ENCODE measurements at places on chromosomes 6 and 20.

- no peak for DNase-seq
These were observed 153.6 kb upstream of the KCNK16 start for GRCh38 chr6:39476151-39476550.

DNA sequence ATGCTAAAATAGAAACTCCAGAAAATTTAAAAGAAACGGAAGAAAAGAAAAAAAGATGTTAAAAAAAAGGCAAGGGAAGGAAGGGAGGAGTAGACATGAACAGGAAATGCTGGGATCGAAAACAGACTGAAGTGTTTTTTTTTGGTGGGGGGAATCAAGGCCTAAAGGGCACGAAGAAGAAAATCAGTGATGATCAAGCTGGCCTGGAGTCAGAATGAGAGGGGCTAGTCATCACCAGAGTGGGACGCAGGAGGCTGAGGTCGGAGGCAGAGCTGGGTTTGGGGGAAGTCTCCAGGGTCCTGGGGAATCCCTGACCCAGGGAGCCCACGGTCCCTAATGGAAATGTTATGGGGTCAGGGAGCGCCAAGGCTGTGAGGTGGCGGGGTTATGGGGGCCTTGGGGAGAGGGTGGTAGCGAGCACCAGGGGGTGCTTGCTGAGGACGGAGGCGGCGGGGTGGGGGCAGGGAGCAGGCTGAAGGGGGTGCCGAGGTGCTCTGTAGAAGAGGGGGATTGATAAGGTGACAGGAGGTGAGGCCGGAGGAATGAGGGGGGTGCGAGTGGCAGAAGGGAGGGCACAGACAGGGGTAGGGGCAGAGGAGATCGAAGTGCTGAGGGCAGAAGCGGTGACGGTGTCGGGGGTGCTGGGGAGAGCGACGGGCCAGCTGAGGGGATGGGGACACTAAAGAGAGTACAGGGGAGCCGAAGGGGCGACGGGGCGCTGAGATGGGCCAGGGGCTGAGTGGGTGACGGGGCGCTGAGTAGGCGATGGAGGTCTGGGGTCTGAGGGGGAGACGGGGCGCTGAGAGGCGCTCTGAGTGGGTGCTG is 684 bp downstream of the ZNFX1 start:
- no peak for DNase-seq

DNA sequence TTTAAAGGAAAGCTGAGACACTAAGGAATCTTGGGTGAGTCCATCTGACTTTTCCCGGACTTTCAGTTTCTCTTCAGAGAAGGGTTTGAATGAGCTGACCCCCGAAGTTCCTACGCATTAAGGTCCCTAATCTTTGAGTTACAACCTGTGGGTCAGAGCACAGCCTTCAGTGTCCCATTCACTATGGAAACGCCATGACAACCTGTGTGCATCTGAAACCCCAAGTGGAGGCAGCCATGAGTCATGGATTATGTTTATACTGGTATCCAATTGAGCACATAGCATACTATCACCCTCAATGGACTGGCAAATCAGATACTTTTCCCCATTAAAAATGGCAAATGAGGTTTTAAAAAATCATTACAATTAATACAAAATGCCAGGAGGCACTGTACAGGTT is 11.4 kb downstream of the MYLK4 start:
- no peak for DNase-seq

GRCh38 chr6:15483060-15483459 is 179.8 kb downstream of the DTNBP1 start:
- DNase-seq: no peak

DNA sequence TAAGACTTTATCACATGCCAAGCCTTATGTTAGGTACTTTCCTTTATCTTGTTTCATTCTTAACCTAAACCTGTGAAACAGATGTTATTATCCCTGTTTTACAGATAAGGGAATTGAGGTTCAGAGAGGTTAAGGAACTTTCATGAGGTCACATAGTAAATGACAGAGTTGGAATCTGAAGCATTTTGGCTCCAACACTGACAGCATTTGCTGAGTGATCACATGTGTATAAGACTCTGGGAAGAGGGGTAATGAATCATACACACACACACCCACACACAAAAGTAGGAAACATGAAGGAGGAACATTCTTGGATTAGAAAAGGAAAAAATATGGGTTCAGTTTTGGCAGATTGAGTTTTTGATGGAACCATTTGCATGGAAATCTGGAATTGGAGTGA is 212.5 kb downstream of the GJA1 start:
- no peak for DNase-seq

GRCh38 chr20:36824142-36824940 is 50.8 kb upstream of the DSN1 start:
- no peak for DNase-seq

GRCh38 chr20:37958856-37959520 is 56.1 kb downstream of the VSTM2L start:
- DNase-seq: no peak

GRCh38 chr6:13827032-13827431 is 12.7 kb upstream of the MCUR1 start:
- DNase-seq: no peak

DNA sequence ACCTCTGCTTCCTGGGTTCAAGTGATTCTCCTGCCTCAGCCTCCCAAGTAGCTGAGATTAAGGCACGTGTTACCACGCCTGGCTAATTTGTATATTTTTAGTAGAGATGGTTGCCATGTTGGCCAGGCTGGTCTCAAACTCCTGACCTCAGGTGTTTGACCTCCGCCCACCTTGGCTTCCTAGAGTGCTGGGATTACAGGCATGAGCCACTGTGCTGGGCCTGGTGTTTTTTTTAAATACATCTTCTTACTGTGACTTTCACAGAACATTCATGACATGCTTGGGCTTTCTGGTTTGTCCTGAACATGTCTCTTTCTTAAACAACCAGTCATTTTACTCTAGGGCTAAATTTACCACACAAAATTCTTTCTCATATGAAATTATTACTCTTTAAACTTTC is 34.7 kb upstream of the FAM8A1 start:
- no peak for DNase-seq

All from 8988T (cell line).